ENCODE measurements at places on chromosomes 11 and 22.
A peak's percentile ranks its signal among the peaks of the same experiment; 100 is the strongest.

DNA sequence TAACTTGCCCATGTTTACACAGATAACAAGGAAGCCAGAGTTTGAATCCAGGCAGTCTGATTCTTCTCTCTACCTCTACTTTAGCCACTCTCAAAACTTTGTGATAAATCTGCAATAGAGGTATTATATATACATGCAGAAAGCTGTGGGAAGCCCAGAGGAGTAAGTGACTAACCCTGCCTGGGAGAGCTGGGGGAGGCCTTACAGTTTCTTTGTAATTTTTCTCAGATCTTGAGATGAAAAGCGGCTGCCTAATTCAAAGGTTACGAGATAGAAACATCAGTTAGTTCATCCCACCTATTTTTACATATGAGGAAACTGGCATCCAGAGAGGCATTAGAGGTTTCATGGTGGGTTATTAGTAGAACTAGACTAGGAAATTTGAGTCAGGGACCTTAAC lies 4.9 kb downstream of the STIM1 start:
- no peak for DNase-seq

DNA sequence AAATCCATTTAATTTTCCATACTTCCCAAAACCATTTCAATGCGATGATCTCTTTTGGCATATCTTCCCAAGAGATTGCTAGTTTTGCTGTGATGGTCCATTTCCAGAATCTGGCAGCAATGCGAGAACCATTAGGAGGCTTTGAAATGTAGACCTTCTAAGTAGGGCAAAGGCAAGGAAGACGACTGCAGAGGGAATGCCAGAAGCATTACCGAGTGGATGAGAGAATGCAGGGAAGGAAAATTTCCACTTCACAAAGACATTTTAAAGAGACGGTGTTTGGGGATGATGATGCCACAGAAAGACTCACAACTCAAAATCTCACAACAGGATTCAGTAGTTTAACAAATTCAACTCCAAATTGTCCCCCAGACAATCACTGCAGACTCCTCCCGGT lies 471 bp upstream of the CEP126 start:
- no peak for DNase-seq

DNA sequence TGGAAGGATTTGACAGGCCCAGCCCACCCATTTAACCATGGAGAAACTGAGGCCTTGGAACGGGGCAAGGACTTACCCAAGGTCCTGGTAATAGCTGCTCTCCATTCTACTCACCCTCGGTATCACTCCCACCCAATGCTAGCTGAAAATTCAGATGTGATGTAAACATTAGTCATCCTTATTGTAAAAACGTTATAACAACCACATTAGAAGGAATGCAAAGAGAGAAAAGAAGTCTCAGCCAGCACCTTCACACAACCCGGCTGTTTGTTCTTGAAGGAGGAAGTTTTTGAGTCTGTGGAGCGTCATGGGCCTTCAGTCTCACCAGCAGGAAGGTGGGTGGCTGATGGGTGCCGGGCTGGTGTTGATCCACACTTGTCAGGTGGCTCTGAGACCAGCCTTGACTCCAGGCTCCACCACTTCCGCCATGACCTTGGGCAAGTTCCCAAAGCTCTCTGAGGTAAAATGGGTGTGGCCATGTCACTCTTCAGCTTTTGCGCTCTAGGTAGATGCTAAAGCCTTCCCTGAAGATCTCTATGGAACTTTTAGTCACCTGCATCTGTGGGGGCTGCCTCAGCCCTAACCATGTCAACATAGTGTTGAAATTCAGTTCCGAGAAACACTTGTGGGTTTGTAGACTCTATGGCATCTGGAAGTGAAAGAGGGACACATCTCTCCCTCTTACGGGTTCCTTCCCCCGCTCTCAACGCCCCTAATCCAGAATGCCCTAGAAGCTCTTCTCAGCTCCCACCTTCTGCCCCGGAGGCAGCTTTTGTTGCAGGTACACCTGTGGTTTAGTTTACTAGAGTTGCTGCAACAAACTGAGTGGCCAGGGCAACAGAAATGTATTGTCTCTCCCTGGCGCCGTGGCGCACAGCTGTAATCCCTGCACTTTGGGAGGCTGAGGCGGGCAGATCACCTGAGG lies 14.8 kb downstream of the CD6 start:
- DNase-seq: peak; percentile 87

GRCh38 chr11:71247551-71248250 lies 4.7 kb downstream of the SHANK2 start:
- no peak for DNase-seq

- no peak for DNase-seq
Measured at GRCh38 chr11:4543561-4543960, 1.4 kb upstream of the OR52M1 start.

GRCh38 chr11:63289658-63290057 lies 46.3 kb upstream of the SLC22A25 start:
- DNase-seq: no peak

DNA sequence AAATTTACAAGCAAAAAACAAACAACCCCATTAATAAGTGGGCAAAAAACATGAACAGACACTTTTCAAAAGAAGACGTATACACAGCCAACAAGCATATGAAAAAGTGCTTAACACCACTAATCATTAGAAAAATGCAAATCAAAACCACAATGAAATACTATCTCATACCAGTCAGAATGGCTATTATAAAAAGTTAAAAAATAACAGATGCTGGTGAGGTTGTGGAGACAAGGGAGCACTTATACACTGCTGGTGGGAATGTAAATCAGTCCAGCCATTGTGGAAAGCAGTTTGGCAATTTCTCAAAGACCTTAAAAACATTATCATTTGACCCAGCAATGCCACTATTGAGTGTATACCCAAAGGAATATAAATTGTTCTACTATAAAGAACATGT lies 72.3 kb downstream of the BBOX1 start:
- no peak for DNase-seq

DNA sequence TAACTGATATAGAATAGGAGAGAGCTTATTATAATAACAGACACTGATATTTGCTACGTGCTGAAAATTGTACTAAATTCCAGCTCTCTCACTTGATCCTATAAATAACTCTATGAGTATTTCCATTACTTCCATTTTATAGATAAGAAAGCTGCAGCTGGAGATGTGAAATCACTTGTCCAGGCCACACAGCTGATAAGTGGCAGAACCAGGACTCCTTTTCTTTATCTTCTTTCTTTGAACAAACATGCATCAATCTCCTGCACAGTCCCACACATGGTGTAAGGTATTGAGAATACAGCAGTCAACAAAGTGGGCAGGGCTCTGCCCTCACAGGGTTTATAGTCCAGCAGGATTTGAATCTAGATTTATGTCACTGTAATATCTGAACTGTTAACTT lies 652.1 kb downstream of the NELL1 start:
- DNase-seq: no peak

DNA sequence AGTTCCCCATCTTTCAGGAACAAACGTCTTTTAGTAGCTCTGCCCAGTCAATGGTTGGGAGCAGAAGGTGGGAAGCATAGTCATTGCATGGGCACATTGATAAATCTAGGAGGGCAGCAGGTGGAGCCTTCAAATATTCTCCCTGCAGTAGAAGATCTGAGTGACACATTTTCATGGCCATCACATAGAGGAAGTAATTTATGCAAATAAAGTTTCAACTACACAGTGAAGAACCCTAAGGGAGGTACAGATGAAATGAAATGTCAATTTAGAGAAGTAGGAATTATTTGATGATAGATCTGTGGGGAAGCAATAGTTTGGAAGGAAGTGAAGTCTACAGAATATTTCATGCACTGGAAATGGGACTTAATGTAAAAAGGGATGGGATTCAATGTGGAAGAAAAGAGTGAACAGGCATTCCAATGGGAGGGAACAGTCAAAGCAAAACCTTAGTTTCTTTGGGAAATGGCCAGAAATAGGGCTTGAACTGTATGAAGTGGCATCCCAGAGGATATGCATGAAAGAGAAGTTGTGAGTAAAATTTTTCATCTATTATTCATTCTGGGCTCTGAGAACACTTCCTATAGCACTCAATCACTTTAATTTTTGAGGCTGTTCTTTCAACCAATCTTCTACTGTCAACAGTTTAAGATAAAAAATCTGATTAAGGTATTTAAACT lies 256.2 kb upstream of the LUZP2 start:
- no peak for DNase-seq

- no peak for DNase-seq
Measured at GRCh38 chr22:41664951-41665350, 23.7 kb downstream of the SNU13 start.

DNA sequence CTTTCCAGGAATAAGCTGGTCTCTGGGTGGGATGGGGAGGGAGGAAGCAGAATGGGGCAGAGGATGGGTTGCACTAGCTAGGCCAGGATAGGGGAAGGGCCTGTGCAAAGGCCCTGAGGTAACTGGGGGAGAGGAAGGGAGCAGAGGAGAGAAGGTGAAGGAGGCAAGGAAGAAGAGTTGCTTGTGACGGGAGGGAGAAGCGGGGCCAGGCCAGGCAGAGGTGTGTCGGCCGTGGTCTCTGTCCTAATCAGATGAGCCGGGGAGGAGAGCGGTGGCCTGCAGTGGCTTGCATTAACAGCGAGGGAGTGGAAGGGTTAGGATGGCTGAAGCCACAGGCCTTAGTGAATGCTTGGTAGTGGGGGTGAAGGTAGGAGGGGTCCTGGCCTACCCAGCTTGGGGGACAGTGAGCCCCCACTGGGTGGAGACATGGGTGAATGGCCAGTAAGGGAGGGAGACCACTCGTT lies 6.0 kb upstream of the DERL3 start:
- no peak for DNase-seq

DNA sequence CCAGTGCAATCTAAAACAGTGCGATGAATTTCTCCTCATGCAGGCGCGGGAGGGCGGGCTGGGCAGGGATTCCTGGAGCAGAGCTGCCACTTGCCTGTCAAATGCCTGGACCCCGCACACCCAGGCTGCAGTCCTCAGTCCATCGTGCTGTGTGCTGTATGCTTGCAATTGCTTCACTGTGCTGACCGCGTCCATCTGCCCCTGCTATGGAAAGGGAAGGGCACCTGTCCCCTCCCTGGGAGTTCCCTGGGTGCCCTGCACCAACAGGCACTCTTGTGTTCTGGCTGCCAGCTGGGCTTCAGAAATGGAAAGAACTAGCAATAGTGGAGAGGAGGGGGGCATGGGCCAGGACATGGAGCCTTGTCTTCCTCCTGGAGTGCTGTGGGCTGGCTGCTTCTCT lies 185.4 kb upstream of the B3GAT1 start:
- DNase-seq: no peak

DNA sequence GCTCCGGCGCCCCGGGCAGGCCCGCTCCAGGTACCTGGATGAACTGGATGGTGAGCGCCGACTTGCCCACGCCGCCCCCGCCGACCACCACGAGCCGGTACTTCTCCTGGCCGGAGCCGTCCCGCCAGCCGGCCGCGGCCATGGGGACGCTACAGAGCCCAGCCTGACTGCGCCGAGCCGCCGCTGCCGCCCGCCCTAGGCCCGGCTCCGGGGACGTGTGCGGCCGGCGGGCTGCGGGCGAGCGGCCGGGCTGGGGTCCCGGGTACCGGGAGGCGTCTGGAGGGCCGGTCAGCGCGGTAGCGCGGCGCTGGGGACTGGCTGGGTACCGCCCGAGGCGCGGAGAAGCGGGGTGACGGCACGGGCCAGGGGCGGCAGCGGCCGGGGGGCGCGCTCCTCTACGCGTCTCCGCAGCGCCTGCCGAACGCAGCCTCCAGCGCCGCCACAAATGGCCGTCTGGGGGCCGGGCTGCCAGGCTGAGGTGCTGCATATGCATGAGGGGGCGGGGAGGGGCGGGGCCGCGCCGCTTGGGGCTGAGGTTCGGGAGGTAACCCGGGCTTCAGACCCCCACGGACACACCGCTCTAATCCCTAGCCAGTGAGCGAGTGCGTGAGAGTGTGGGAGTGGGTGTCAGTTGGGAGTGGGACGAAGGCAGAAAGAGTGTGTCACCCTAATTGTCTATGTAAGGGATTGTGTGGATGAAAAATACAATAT lies at the start of gene RRAS2:
Gene RRAS2 (minus strand): TSS at position 455 of the 711 bp plus-strand sequence. CDS start 313 bp downstream, at position 142.
- DNase-seq: peak; percentile 44

DNA sequence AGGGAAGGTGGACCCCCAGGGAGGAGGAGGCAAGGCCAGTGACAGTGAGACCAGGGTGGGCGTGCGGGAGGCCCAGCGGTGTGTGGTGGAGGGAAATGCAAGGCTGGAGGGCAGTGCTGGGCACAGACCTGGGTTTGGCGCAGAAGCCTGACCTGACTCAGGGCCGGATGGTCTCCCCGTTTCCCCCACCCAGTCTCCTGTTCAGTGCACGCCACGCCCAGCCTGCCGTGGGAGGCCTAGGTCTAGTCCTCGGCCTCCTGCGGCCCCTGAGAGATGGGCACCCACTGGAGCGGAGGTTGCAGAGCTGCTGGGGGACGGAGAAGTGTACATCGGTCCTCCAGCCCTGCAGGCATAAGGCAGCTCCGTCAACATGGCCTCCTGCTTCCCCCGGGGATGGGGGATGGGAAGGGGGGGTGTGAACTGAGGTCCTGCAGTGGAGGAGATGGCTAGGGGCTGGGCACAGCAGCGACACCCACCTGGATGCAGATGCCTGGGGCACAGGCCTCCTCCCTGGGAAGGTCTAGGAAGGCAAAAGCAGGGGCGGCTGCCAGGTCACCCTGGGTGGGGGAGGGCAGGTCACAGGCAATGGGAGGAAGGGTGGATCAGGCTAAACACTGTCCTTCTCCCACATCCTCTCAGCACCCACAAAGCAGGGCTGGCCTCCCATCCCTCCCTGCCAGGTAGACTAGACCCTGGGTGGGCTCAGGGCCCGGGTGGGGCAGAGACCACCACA lies 15.9 kb downstream of the IL17REL start:
- DNase-seq: no peak

- no peak for DNase-seq
Measured at GRCh38 chr11:127471662-127472061, 471.1 kb upstream of the KIRREL3 start.

GRCh38 chr11:35655856-35656255 lies 6.7 kb upstream of the TRIM44 start:
- no peak for DNase-seq

- no peak for DNase-seq
Measured at GRCh38 chr11:104564921-104565582, 333.2 kb downstream of the CASP12 start.

DNA sequence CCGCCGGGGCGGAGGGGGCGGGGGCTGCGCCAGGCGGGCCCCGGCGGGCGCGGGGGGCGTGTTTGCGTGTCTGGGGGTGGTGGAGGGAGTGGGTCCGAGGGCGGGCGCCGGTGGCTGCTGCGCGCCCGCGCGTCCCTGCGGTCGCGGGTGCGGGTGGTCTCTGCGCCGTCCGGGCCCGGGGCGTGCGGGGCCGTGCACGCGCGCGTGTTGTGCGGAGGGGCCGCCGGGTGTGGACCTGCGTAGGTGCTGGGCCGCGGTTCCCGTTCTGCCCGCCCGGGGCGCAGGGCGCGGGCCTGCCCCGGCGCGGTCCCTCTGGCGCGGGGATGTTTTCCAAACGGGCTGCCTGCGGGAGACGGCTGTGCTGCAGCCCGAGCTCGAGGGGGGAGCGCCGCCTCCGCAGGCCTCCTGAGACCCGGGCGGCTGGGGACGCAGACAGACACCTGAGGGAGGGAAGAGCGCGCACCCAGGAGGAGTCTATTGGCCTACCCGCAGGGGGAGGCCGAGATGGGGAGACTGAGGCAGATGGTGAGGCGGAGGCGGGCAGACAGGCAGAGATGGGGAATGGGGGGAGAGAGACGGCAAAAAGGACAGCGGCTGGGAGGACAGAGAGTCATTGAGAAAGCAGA lies 442 bp downstream of the PELI3 start:
- DNase-seq: no peak

All from stimulated activated CD4-positive, alpha-beta T cell treated with anti-CD3 and anti-CD28 coated beads, Interleukin-1b, Interleukin-23, amount 100 ng/mL, for 1 hour (primary cell).